Small intestine (tissue), 16 donors: ENCODE measurements at places on chromosomes 5 and 9. TPM values are rescaled to one million over a fixed set of nuclear protein-coding genes. Genes with fewer than 3 reads are reported as not detected.

DNA sequence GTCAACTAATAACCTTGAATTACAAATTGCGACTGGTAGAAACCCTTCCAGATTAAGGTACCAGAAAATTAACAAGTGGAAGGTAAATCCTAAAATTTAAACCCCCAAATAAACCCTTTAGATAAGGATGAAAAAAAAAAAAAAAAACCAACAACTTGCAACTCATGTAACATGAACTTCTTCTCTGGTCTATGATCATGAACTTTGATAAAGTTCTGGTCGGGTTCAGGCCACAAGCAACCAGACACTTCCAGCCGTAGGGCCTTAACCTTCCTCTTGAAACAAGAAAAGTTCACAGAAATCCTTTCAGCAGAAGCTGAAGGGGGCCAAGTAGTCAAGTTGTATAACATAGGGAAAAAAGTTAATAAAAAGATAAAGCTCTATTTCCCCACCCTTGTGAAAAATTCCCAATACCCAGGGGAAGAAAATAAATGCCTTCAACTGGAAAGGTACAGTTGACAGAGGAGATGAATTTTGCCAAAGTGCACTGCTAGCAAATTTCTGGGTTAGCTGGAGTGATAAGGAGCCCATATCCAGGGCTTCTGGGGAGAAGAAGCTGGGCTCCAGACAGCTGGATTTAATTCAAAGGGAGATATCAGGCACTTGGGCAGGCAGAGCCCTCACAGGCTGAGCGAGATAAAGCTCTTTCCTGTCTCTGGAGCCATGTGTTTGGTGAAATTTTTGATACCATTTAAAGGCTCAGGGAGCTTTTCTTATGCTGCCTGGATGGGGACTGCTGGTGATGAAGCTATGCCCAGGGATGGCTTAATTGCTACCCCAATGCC lies 234.2 kb upstream of the PANK3 start:
- no peaks in the 10 kb centered on the region for H3K36me3 ChIP-seq
- H3K27me3 ChIP-seq, result peaks cover 3% of the 10 kb centered on the region
- H3K4me1 ChIP-seq, result no peaks in the 10 kb centered on the region
- DNase-seq, result no peak

DNA sequence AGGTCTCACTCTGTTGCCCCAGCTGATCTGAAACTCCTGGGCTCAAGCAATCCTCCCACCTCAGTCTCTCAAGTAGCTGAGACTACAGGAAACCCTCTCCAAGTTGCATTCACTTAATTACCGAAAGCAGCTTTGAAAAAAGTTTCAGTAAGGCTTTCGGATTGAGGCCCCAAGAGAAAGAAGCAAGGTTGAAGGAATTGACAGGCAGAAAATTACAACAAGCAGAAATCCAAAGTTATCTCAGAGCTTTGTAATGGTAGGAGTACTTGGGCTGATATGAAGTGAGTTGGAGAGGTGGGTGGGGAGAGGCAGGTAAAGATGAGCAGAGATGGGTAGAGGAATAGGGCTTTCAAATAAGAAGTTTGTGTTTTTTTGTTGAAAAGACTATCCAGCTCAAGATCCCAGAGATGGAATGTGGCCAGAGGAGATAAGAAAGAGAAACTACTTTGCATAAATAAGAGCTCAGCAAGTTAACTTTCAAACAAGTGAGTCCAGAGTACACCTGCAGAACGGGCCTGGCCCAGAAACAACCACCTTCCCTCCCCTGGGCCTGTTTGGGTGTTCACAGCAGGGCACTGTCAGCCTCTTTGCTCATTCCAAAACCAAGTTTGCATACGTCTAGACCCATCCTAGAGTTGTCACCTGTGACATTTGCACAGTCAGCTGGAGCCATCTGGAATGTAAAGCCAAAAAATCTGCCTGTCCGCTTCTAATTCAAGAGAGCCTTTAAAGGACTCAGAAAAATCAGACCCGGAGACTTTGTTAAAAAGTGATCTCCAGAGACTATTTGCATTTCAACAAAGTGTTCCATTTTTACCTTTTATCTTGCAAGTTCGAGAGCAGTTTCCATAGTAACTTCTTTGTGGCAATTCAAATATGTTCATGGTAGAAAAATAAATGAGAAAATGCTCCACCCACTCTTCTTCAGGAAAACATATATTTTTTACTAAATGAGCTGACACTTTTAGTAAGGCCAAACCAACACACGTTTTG lies 2.2 kb upstream of the CLINT1 start:
- no peak overlapping the region for H3K4me3 ChIP-seq
- peak; percentile 66 for DNase-seq
- H3K27ac ChIP-seq, result peak overlapping the region; percentile 27

Gene ACSL6
- 4.9 TPM for polyA plus RNA-seq

DNA sequence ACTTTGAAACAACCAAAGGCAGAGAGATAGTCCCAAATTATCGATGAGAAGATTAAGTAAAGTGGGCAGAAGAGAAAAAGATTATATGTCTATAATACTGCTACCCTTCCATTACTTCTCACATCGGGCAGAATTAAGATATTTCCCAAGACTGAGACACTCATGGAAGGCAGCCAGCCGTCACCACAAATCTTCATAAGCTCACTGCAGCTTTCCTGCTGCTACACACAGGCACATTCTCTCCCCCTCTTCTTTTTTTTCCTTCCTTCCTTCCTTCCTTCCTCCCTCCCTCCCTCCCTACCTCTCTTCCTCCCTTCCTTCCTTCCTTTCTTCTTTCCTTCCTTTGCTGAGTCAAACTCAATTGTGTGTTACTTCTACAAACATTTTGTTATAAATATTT lies 58.7 kb upstream of the SPATA31C2 start:
- H3K36me3 ChIP-seq, result no peaks in the 10 kb centered on the region
- no peaks in the 10 kb centered on the region for H3K27me3 ChIP-seq
- DNase-seq, result no peak
- H3K4me3 ChIP-seq, result no peak overlapping the region
